ENCODE measurements at places on chromosomes 3 and 15. TPM values are rescaled to one million over a fixed set of nuclear protein-coding genes. Genes with fewer than 3 reads are reported as not detected.

ZPLD1 gene
- total RNA-seq = 0.26 TPM

TM2D3 gene
- 41.3 TPM for total RNA-seq

AGBL1 gene
- not detected for total RNA-seq

CLSTN2 gene
- 11.3 TPM for total RNA-seq

SLC2A2 gene
- total RNA-seq = not detected

MCF2L2 gene
- total RNA-seq = 1.0 TPM

NEK10 gene
- total RNA-seq = 50.3 TPM

C3orf20 gene
- 0.13 TPM for total RNA-seq

GPR15 gene
- not detected for total RNA-seq

All from articular chondrocyte of knee joint (primary cell).